ENCODE measurements at places on chromosomes 6 and 20.

- DNase-seq = no peak
These were observed 304.7 kb upstream of the RGS17 start for GRCh38 chr6:153435787-153436186.

- DNase-seq = no peak
These were observed 111.7 kb downstream of the THBS2 start for GRCh38 chr6:169141671-169142537.

- DNase-seq = peak; percentile 33
These were observed 1370.3 kb upstream of the CITED2 start for GRCh38 chr6:140744659-140745320.

DNA sequence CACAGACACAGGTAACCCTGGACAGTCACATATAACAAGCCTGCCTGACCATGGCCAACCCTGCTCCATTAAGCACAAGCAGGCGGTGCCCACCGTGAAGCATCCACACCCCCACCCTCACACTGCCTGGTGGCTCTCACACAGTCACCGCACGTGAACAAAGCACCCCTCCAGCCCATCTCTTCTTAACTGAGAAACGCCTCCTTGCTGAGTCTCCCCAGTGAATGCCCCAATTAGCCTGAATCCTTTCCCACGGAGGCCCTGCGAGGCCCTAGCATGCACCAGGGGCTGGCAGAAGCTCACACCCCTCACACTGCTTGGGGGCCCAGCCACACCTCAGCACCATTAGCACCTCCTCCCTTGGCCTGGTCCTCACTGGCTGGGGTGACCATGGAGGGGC, 72.3 kb downstream of the GRM4 start:
- DNase-seq = no peak

- peak; percentile 47 for DNase-seq
These were observed 5.1 kb upstream of the TUBB1 start for GRCh38 chr20:59013959-59014608.

All from hematopoietic multipotent progenitor cell treated with erythropoietin and hydrocortisone succinate and interleukin-3 and kit ligand, for 4 days (in vitro differentiated cells).